ENCODE measurements at places on chromosomes 7 and 10. TPM values are rescaled to one million over a fixed set of nuclear protein-coding genes. Genes with fewer than 3 reads are reported as not detected.

Gene OR2A7
- total RNA-seq, result 17.2 TPM

Gene OR2A1
- total RNA-seq, result 0.29 TPM

Gene PAPOLB
- total RNA-seq, result 0.18 TPM

Gene ARHGAP22
- 1.3 TPM for total RNA-seq

Gene PPP1R9A
- 39.9 TPM for total RNA-seq

Gene KCNH2
- total RNA-seq, result 14.4 TPM
